ENCODE measurements at places on chromosomes 6 and 20. TPM values are rescaled to one million over a fixed set of nuclear protein-coding genes. Genes with fewer than 3 reads are reported as not detected.

DNA sequence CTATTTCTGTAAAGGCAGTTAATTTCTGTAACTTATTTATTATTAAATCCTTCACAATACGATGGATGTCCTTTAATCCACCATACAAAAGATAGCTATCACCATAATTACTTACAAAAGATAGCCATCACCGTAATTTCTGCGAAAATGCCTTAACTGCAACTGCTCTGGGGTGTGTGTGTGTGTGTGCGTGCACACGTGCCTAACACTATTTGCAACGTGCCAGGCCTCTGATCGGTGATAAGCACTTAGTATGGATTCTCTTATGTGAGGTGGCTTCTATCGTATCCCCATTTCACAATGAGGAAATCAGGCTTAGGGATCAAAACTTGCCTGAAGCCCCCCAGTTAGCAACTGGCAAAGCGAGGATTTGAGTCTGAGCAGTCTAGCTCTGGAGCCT, 67.1 kb upstream of the RBM24 start:
- no peaks in the 10 kb centered on the region for H3K4me1 ChIP-seq
- H3K27ac ChIP-seq = no peak overlapping the region

DNA sequence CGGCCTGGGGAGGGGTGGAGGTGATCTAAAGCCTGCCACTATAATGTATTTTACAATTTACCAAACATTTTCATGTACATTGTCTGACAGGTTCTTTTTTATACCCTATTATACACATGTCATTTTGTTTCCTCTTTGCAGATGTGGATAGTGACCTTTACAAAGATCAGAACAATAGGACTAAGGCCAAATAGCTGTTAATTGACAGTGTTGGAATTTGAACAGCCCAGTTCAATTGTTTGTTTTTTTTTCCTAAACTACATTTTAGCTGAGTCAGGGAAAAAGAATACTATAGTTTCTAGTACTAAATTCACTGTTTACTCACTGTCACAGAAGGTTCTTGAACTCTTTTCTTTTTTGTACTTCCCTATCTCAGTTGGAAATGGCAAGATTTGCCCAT, 40.2 kb downstream of the PGM3 start:
- no peaks in the 10 kb centered on the region for H3K4me1 ChIP-seq
- H3K27ac ChIP-seq = no peak overlapping the region
- no peaks in the 10 kb centered on the region for H3K27me3 ChIP-seq
- H3K4me3 ChIP-seq = no peak overlapping the region
- no peak for DNase-seq
- H3K36me3 ChIP-seq = peaks cover 8% of the 10 kb centered on the region

DNA sequence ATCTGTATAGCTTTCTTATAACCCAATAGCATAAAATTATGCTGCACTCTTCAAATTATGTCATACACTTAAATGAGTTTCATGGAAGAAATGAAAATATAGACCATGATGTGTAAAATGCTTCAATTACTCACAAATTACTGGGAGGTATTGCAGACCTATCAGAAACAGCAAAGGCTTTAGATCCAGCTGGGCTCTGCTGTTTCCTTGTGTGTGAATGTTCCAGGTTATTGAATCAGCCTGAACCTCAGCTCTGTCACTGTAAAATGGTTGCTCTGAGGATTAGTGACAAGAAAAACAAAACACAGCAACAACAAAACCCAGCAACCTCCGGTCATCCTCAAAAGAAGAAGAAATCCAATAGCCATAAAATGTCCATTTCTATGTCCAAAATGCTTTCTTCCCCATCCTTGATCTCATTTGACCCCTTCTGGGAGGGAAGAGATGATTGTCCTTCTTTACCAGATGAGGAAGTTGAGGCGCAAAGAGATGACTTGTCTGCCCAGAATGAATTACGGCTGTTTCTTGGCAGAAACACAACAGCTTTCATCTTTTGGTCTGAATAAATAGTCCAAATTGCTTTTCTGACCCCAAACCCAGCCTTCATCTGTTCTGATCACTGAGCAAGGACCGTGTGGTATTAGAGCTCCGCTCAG, 42.2 kb upstream of the TGM6 start:
- DNase-seq = no peak
- H3K27me3 ChIP-seq = peaks cover 2% of the 10 kb centered on the region
- H3K4me3 ChIP-seq = no peak overlapping the region
- H3K27ac ChIP-seq = no peak overlapping the region
- no peaks in the 10 kb centered on the region for H3K4me1 ChIP-seq
- no peaks in the 10 kb centered on the region for H3K36me3 ChIP-seq

DNA sequence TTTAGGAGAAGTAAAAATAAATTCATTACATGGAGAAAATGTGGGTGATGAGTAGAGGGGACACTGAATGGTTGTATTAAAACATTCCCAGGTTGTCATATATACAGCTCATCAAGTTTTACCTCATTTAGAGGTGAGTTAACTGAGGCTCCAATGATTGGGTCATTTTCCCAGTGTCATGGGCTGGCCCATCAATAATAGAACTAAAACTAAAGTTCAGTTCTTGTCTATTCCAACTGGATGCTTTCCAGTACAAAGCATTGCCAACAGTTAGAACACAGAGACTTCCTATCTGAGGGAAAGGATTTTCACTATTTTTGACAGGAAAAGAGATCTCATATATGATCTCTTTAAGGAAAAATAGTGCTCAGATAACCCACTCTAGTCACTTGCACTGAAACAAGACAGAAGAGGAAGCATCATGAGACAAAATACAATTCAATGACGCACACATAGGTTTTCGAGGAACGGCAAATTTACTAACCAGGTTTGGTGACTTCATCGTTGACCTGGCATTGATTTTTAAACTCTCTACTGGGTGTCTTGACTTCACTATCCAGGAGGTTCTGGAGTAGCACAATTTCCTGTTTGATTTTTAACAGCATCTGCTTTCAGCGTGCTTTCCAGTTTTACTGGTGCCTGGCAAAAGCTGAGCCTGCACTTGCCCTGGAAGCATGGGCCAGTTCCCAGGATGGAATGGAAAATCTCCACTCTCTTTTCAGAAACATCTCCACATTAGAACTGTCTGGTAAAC, 195.5 kb upstream of the FBXL4 start:
- no peaks in the 10 kb centered on the region for H3K36me3 ChIP-seq
- no peaks in the 10 kb centered on the region for H3K4me1 ChIP-seq
- no peak overlapping the region for H3K27ac ChIP-seq
- H3K27me3 ChIP-seq = peaks cover 1% of the 10 kb centered on the region
- no peak overlapping the region for H3K4me3 ChIP-seq

- H3K4me3 ChIP-seq = no peak overlapping the region
- no peak overlapping the region for H3K27ac ChIP-seq
- no peaks in the 10 kb centered on the region for H3K4me1 ChIP-seq
- H3K27me3 ChIP-seq = peaks cover 8% of the 10 kb centered on the region
- H3K36me3 ChIP-seq = peaks cover 9% of the 10 kb centered on the region
These were observed 19.4 kb upstream of the TOX2 start for GRCh38 chr20:43895235-43895634.

GRCh38 chr6:1346558-1347091, 34.7 kb downstream of the FOXQ1 start:
- peaks cover 5% of the 10 kb centered on the region for H3K36me3 ChIP-seq
- DNase-seq = no peak
- peaks cover 4% of the 10 kb centered on the region for H3K27me3 ChIP-seq
- H3K27ac ChIP-seq = no peak overlapping the region
- H3K4me1 ChIP-seq = no peaks in the 10 kb centered on the region

- peaks cover 4% of the 10 kb centered on the region for H3K27me3 ChIP-seq
- H3K4me3 ChIP-seq = no peak overlapping the region
- DNase-seq = no peak
- no peaks in the 10 kb centered on the region for H3K4me1 ChIP-seq
- H3K27ac ChIP-seq = no peak overlapping the region
These were observed 22.2 kb downstream of the RIN2 start for GRCh38 chr20:19780261-19780660.

DNA sequence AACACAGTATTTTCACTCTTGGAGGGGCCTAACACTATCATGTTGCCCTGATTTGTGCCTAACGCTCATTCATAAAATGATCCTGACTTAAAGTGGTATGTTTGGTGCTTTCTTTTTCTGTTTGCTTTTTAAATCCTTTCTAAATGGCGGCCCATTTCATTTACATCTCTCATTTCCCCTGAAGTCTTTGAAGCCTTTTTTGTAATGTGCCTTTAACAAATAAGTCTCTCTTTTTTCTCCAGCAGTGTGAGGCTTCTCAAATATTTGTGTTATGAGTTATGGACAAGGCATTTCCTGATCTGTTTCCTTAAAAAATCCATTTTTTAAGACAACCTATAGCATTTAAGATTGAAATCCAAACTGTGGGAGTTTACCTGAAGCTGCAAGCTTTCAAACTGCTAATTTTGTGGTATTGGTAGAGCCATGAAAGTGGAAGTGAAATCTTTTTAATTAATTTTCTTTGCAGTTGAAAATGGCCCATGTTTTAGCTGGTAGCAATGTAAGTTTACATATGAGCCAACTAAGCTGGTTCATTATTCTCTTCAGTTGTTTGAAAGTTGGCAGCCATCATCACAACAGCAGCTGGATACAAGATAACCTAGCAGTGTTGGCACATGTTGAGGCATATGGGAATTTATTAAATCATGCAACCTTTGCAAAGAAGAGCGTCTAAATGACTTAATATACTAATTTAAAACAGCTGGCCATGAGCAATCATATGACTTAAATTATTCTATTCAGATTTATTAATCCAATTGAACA, 469.7 kb downstream of the CDKAL1 start:
- no peaks in the 10 kb centered on the region for H3K4me1 ChIP-seq
- peaks cover 25% of the 10 kb centered on the region for H3K36me3 ChIP-seq
- DNase-seq = no peak
- H3K27ac ChIP-seq = no peak overlapping the region
- H3K4me3 ChIP-seq = no peak overlapping the region

DNA sequence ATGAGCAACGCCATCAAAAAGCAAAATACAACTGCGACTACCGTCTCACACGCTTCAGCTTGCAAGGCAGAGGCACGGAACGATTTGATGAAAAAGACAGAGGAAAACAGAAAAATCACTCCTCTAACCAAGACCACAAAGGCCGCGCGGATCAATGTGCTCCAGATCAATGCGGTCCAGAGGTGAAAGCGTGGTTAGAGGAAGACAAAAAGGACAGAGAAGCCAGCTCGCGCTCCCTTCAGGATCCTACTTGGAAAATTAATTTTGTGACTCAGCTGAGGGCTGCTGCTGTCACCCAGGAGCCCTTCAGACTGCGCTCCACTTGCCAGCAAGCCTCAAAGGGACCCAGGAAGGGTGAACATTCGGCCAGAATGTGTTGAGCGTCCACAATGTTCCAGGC, 140.2 kb upstream of the RPS6KA2 start:
- H3K27ac ChIP-seq = no peak overlapping the region
- no peak for DNase-seq
- H3K36me3 ChIP-seq = no peaks in the 10 kb centered on the region
- peaks cover 2% of the 10 kb centered on the region for H3K27me3 ChIP-seq

DNA sequence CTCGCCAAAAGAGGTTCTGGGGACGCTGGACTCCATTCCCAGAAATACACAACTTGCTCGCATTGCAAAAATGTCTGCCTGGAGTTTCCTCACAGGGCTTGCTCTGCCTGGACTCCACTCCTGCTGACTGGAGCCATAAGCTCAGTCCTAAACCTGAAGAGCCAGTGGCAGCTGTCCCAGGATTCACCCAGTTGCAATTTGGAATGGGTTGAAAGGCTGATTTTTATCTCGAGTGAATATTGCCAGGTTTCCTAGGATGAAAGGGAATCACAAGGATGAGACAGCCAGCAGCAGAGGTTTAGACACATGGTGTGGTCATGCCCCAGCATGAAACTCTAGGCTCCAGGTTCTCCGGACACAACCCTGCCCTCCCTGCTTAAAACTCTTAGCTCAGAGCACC, 223.3 kb downstream of the BMP7 start:
- peaks cover 3% of the 10 kb centered on the region for H3K27me3 ChIP-seq
- H3K4me3 ChIP-seq = no peak overlapping the region
- H3K36me3 ChIP-seq = no peaks in the 10 kb centered on the region
- H3K4me1 ChIP-seq = no peaks in the 10 kb centered on the region

- no peak for DNase-seq
- no peaks in the 10 kb centered on the region for H3K4me1 ChIP-seq
- no peak overlapping the region for H3K4me3 ChIP-seq
- H3K27me3 ChIP-seq = peaks cover under 1% of the 10 kb centered on the region
- peaks cover 6% of the 10 kb centered on the region for H3K36me3 ChIP-seq
These were observed 119.0 kb upstream of the SAMD5 start for GRCh38 chr6:147389463-147389862.

DNA sequence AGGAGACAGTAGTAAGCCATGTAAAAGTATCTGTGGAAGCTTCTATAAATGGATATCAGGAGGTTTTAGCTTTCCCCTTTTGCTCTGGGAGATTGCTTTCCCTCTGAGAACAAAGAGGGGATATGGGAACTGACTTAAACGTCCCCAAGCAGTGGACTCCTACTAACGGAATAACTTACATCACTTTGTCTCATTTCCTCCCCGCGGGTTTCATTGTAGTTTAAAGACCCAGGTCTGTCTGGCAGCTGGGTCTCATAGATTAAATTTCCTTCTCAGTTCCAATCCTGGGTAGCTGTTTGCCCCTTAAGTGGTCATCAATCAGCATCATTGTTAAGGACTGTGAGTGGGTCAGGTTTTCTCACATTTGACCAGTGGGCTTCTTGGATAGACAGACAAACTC, 68.7 kb downstream of the PLAGL1 start:
- no peaks in the 10 kb centered on the region for H3K36me3 ChIP-seq
- no peak overlapping the region for H3K4me3 ChIP-seq
- DNase-seq = no peak
- peaks cover 12% of the 10 kb centered on the region for H3K4me1 ChIP-seq

DNA sequence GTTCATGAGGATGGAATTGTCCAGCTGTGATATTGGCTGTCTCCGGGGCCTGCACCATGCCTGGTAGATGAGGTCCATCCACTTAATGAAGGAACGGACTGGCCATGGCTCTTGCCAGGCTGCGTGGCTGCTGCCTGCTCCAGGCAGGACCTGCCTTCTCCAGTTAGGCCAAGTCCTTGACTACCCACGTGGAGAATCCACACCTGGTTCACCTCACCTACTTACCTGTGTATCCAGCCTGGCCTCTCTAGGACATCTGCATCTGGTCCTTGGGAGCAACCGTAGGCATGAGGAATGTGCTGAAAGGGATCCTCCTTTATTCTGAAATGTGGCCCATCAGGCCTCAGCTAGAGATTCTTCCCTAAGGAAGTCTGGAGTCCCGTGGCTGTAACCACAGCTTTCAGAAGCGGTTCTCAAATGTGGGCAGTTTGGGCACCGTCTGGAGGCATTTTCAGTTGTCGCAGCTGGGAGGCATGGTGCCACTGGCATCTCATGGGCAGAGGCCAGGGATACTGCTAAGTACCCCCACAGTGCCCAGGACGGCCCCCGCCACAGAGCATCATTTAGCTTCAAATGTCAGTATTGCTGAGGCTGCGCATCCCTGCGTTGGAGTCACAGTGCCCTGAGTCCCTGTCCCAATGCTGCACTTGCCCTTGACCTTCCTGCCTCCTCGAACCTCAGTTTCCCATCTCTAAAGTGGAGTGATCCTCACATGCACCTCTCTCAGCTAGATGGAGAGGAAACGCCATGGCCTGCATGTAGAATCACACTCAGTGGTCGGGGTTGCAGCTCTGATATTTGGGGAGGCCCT, 67.5 kb downstream of the PHACTR3 start:
- H3K4me3 ChIP-seq = no peak overlapping the region
- H3K27me3 ChIP-seq = peaks cover 2% of the 10 kb centered on the region
- H3K36me3 ChIP-seq = no peaks in the 10 kb centered on the region
- H3K4me1 ChIP-seq = no peaks in the 10 kb centered on the region
- no peak overlapping the region for H3K27ac ChIP-seq

- no peak for DNase-seq
- no peak overlapping the region for H3K4me3 ChIP-seq
- no peaks in the 10 kb centered on the region for H3K4me1 ChIP-seq
- H3K27me3 ChIP-seq = peaks cover 3% of the 10 kb centered on the region
- no peaks in the 10 kb centered on the region for H3K36me3 ChIP-seq
These were observed 102.3 kb upstream of the IMPG1 start for GRCh38 chr6:76174722-76175121.

HSPA12B gene
- polyA plus RNA-seq = not detected

PRKN gene
- polyA plus RNA-seq = 2.8 TPM

SEL1L2 gene
- not detected for polyA plus RNA-seq

ROS1 gene
- not detected for polyA plus RNA-seq
